ENCODE measurements at places on chromosomes 5 and 9. TPM values are rescaled to one million over a fixed set of nuclear protein-coding genes. Genes with fewer than 3 reads are reported as not detected.

DNA sequence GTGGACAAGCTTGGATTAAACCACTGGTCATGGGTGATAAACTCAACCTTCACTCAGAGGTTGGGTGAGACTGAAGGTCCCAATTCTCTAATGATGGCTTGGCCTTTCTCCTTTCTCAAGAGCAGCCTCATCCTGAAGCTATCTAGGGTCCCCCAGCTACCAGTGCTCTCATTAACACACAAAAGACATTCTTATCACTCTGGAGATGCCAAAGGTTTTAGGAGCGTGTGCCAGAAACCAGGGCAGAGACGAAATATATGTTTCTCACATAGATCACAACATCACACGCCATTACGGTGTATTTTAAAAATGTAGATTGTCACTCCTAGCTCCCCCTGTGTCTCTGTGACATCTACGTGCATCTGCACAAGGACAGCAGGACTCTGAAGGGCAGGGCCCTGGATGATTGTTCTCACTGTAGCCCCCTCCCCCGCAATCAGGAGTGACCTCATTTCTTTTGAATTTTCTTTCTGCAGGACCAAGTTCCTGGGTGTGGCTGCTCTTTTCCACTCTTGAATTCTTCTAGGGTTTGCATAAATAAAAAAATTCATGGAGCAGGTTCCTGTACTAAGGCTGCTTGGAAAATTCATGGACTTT lies 311.3 kb downstream of the GADD45G start:
- no peaks in the 10 kb centered on the region for H3K36me3 ChIP-seq
- DNase-seq = no peak
- peaks cover 5% of the 10 kb centered on the region for H3K4me1 ChIP-seq

Gene GFI1B
- total RNA-seq = not detected

Gene TMEM215
- total RNA-seq = not detected

Gene DMRT2
- total RNA-seq = not detected

DNA sequence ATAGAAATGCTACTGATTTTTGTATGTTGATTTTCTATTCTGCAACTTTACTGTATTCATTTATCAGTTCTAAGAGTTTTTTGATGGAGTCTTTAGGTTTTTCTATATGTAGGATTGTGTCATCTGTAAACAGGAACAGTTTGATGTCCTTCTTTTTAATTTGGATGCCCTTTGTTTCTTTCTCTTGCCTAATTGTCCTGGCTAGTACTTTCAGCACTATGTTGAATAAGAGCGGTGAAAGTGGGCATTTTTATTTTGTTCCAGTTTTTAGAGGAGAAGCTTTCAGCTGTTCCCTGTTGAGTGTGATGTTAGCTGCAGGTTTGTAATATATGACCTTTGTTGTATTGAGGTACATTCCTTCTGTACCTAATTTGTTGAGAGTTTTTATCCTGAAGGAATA lies 13.3 kb downstream of the HSD17B4 start:
- no peak for DNase-seq
- no peaks in the 10 kb centered on the region for H3K27me3 ChIP-seq
- peaks cover 37% of the 10 kb centered on the region for H3K36me3 ChIP-seq
- no peak overlapping the region for H3K27ac ChIP-seq
- H3K4me1 ChIP-seq = peaks cover 2% of the 10 kb centered on the region

- H3K27me3 ChIP-seq = no peaks in the 10 kb centered on the region
- no peak overlapping the region for H3K27ac ChIP-seq
- no peak for DNase-seq
- no peaks in the 10 kb centered on the region for H3K36me3 ChIP-seq
- H3K4me1 ChIP-seq = no peaks in the 10 kb centered on the region
These were observed 2.5 kb upstream of the DBH start for GRCh38 chr9:133633681-133634080.

- DNase-seq = no peak
- no peaks in the 10 kb centered on the region for H3K27me3 ChIP-seq
- H3K4me1 ChIP-seq = no peaks in the 10 kb centered on the region
- H3K27ac ChIP-seq = no peak overlapping the region
- H3K4me3 ChIP-seq = no peak overlapping the region
- H3K36me3 ChIP-seq = no peaks in the 10 kb centered on the region
These were observed 101.1 kb downstream of the TMEM215 start for GRCh38 chr9:32884482-32884881.

Gene OBP2B
- not detected for total RNA-seq

DNA sequence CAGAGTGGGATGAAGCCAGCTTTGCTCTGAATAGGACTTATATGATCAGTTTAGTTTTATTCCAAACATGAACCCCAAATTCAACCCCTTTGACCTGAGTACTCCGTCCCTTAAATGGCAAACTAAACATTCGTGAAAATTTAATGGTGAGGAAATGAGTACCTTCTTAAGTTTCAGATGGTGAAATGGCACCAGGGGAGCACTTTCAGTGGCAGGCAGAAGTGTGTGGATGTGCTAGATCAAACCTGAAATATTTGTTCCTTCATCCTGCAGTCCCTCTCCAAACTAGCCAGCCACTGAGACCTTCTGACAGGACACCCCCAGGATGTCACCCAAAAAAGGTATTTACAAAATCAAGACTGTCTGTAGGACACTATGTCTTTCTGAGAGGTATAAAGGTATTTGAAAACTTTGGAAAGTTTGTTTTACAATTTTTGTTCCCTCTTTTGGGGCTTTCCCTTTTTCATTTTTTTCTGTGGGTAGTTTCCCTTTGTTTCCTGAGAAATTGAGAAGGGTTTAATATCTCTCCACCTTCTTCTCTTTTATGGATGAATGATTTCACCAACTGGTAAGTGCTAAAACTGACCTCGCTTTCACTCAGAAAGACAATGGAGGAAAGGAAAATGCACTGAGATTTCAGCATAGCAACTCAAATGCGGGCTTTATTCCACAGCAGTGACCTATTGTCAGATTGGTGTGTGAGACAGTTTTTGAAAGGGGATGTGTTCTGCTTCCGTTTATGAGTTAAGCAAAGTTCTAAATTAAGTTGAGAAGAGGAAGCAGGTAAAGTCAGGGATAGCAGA lies 127.1 kb downstream of the TMC1 start:
- H3K27ac ChIP-seq = no peak overlapping the region
- no peaks in the 10 kb centered on the region for H3K4me1 ChIP-seq
- H3K4me3 ChIP-seq = no peak overlapping the region
- H3K36me3 ChIP-seq = no peaks in the 10 kb centered on the region
- no peak for DNase-seq

- H3K27me3 ChIP-seq = no peaks in the 10 kb centered on the region
- no peaks in the 10 kb centered on the region for H3K36me3 ChIP-seq
- no peak overlapping the region for H3K4me3 ChIP-seq
- no peak overlapping the region for H3K27ac ChIP-seq
These were observed 154.3 kb downstream of the GABRG2 start for GRCh38 chr5:162221910-162222309.

DNA sequence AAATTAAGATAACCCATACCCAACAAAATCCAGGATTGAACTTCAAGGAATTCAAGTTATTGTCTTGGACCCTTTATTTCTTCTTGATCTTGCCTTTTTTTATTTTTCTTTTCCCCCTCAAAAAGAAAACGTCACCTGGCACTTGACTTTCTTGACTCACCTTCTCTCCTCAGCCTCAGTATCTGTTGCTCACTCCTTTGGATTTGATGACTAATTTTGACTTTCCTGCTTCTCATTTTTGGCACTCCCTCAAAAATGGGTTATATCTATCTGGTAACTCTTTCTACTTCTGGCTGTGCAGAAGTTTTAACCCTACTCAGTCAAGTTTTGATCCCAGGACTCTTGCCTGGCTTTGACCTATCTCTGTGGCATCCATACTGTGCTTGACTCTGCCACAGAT lies 66.6 kb upstream of the SPATA31D4 start:
- H3K4me1 ChIP-seq = no peaks in the 10 kb centered on the region
- H3K36me3 ChIP-seq = no peaks in the 10 kb centered on the region
- H3K27me3 ChIP-seq = no peaks in the 10 kb centered on the region
- no peak overlapping the region for H3K4me3 ChIP-seq
- DNase-seq = no peak
- no peak overlapping the region for H3K27ac ChIP-seq

Gene IRX1
- total RNA-seq = not detected

Gene ALDH7A1
- total RNA-seq = 1.0 TPM

Gene KIF24
- total RNA-seq = 11.2 TPM

- no peak overlapping the region for H3K4me3 ChIP-seq
- no peaks in the 10 kb centered on the region for H3K4me1 ChIP-seq
- H3K36me3 ChIP-seq = no peaks in the 10 kb centered on the region
These were observed 303.7 kb downstream of the CCDC171 start for GRCh38 chr9:15856591-15856990.

GRCh38 chr5:105952875-105953274 lies 1717.9 kb downstream of the EFNA5 start:
- H3K27me3 ChIP-seq = no peaks in the 10 kb centered on the region
- no peaks in the 10 kb centered on the region for H3K4me1 ChIP-seq
- H3K36me3 ChIP-seq = no peaks in the 10 kb centered on the region
- no peak for DNase-seq
- no peak overlapping the region for H3K27ac ChIP-seq

Gene TMEM232
- 0.47 TPM for total RNA-seq

Gene NREP
- 19.7 TPM for total RNA-seq

DNA sequence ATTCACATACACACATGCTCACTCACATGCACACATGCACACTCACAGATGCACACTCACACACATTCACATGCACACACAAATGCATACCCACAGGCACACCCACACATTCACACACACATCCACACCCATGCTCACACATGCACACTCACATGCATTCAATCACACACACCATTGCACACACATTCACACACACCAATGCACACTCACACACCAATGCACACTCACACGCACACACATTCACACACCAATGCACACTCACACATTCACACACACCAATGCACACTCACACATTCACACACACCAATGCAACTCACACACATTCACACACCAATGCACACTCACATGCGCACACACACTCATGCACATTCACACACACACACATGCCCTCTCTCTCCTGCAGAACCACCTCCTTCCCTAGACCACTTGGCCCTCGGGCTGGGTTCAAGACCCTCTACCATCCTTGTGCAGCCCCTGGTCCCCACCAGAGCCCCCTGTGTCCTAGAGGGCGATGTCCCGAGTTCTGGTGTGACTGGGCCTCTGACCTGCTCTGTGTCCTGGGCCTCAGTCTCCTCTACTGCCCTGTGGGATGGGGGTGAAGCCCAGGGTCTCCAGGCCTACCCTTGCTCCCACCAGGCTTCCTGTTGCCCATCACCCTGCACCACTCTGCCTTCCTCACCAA lies 139.0 kb downstream of the OLFM1 start:
- no peak overlapping the region for H3K4me3 ChIP-seq
- H3K27ac ChIP-seq = no peak overlapping the region
- no peaks in the 10 kb centered on the region for H3K36me3 ChIP-seq
- H3K27me3 ChIP-seq = no peaks in the 10 kb centered on the region

GRCh38 chr9:71620331-71620730 lies 148.0 kb downstream of the CEMIP2 start:
- H3K36me3 ChIP-seq = no peaks in the 10 kb centered on the region
- no peak for DNase-seq
- no peak overlapping the region for H3K4me3 ChIP-seq
- peaks cover 18% of the 10 kb centered on the region for H3K27me3 ChIP-seq
- no peaks in the 10 kb centered on the region for H3K4me1 ChIP-seq

DNA sequence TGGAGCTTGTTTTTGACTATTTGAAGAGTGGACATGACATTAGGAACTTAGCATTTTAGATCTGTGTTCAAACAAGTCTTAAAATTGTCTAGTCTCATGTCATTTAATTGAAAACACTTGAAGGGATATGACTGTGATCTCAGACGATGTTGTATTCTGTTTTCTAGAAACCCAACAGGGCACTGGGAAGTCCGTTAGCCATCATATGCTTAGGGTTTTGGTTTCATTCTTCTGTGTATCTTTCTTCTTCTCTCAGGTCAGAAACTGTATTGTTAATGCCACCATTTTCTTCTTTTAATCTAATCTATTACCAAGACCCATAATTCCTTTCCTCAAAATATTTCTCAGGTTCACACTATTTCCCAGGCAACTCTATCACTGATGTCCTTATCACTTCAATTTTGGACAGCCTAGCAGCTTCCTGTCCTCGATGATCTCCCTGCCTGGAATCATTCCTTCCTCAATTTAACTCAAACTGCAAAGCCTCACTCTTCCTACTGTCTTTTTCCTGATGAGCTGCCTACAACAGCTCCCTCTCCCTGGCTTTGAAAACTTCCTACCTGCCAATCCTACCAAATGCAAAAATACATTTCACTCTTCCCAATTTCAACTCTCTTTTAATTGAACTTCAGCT lies 77.7 kb downstream of the MEF2C start:
- no peak overlapping the region for H3K27ac ChIP-seq
- H3K4me3 ChIP-seq = no peak overlapping the region
- H3K27me3 ChIP-seq = no peaks in the 10 kb centered on the region
- H3K4me1 ChIP-seq = no peaks in the 10 kb centered on the region
- H3K36me3 ChIP-seq = no peaks in the 10 kb centered on the region

GRCh38 chr5:169795338-169795737 lies 158.3 kb downstream of the DOCK2 start:
- no peak overlapping the region for H3K27ac ChIP-seq
- DNase-seq = no peak
- no peak overlapping the region for H3K4me3 ChIP-seq
- H3K27me3 ChIP-seq = no peaks in the 10 kb centered on the region

GRCh38 chr5:170221327-170221741 lies 11.5 kb upstream of the C5orf58 start:
- no peaks in the 10 kb centered on the region for H3K36me3 ChIP-seq
- H3K27me3 ChIP-seq = no peaks in the 10 kb centered on the region
- no peak for DNase-seq
- no peak overlapping the region for H3K27ac ChIP-seq
- H3K4me1 ChIP-seq = peaks cover 4% of the 10 kb centered on the region
- no peak overlapping the region for H3K4me3 ChIP-seq

DNA sequence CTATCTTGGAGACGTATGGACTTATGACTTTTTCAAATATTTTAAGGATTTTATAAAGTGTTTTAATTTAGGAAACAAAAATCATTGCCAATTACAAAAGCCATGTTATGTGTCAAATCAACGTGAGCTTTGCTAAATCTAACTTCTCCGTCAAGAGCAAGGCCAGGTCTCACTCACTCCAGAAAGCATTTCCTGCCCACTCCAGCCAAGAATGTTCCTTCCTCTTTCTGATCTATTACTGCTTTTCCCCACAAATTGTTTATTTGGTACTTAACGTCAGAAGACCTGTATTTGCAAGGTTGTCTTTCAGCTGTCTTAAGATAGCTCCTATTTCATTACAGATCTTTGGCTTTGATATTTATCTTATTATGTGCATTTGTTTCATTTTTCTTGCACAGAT lies 193.5 kb upstream of the HAPLN1 start:
- DNase-seq = no peak
- no peak overlapping the region for H3K27ac ChIP-seq
- H3K4me1 ChIP-seq = no peaks in the 10 kb centered on the region
- H3K4me3 ChIP-seq = no peak overlapping the region

DNA sequence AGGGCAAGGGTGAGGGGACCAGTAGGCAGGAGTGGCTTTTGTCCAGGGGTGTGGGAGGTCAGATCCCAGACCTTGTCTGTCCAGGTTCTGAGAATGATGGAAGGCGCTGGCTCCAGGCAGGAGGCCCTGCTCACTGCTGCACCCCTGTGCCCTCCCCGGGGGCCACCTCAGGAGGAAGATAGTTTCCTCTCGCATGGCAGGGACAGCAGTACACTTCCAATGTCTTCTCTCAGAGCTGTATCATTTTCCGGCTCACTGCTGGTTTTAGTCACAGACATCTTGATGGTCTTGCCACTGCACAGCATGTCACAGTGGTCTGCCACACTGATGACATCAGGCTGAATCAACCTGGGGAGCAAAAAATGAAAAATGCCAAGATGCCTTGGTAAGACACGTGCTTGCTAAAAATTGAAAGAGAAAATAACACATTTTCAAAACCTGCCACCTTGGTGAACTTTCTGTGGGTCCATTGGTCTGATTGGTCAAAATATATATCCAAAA lies 3.3 kb upstream of the SLC6A3 start:
- DNase-seq = no peak
- peaks cover 18% of the 10 kb centered on the region for H3K4me1 ChIP-seq
- no peak overlapping the region for H3K4me3 ChIP-seq
- no peak overlapping the region for H3K27ac ChIP-seq
- no peaks in the 10 kb centered on the region for H3K36me3 ChIP-seq
